H1 (cell line): ENCODE measurements at places on chromosomes 4 and X. TPM values are rescaled to one million over a fixed set of nuclear protein-coding genes. Genes with fewer than 3 reads are reported as not detected.

ATP6AP2 gene
- total RNA-seq = 66.0 and 71.7 TPM in 2 replicates

UNC5C gene
- 1.3 and 1.6 TPM in 2 replicates for total RNA-seq

GRCh38 chr4:27720010-27720766 lies 859.5 kb downstream of the STIM2 start:
- DNase-seq = no peak

- DNase-seq = no peak
These were observed 39.7 kb upstream of the TBC1D14 start for GRCh38 chr4:6869944-6870343.

GRCh38 chr4:80045786-80046185 lies 27.2 kb downstream of the ANTXR2 start:
- no peak for DNase-seq

- DNase-seq = no peak
These were observed 4.6 kb downstream of the DGKQ start for GRCh38 chr4:968621-969394.

DNA sequence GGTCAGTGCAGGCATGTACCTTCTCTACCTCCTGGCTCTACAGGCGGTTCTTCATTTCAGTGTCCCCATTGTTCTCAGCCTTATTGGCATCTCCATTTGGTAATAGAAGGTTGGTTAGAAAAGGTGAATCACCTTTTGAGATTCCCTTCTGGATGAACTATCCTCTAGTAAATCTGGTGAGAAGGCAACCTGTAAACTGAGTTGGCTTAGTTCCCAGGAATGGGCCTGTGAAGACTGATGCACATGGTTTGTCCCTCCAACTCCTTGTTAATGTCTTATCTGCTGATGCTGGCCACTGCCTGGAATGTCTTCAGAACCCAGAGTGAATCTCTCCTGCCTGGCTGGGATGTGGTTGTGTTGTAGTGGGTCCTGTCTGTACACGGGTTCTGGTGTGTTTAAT lies 143.4 kb upstream of the WDR1 start:
- DNase-seq = no peak

DNA sequence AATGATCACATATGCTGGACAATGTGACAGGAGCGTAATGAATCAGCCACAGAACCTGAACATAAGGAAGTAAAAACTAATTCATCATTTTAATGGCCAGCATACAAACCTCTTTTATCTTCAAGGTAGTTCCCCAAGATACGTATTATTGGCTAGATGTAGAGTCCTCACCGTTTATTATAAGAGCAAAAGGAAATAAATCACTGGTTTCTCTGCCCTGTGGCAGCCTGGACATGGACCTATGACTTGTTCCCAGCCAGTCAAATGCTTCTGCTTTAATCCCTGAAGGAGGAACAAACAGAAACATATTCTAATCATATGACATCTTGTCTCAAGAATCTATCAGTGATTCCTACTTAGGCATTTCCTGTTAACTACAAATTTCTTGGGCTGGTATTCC lies 86.8 kb upstream of the FAM241A start:
- no peak for DNase-seq
